T-helper 17 cell (primary cell): ENCODE measurements at places on chromosomes 2 and 18.

DNA sequence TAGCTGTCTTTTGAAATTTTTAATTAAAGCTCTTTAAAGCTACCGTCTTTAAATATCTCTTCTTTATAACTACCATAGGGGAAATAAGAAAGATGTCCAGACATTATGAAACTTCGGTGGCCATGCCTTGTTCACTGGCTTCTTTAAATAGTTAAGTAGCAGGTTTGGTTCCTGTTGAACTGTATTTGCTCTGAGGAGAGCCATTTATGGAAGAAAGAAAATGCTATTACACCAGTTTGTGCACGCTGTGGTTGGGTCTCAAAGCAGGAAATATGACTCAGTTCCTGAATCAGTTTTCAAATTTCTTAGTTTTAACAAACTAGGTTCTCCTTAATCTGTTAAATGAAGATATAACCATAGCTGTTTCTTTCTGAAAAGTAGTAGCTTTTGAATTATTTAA lies 12.2 kb downstream of the ARPC2 start:
- no peak for DNase-seq

DNA sequence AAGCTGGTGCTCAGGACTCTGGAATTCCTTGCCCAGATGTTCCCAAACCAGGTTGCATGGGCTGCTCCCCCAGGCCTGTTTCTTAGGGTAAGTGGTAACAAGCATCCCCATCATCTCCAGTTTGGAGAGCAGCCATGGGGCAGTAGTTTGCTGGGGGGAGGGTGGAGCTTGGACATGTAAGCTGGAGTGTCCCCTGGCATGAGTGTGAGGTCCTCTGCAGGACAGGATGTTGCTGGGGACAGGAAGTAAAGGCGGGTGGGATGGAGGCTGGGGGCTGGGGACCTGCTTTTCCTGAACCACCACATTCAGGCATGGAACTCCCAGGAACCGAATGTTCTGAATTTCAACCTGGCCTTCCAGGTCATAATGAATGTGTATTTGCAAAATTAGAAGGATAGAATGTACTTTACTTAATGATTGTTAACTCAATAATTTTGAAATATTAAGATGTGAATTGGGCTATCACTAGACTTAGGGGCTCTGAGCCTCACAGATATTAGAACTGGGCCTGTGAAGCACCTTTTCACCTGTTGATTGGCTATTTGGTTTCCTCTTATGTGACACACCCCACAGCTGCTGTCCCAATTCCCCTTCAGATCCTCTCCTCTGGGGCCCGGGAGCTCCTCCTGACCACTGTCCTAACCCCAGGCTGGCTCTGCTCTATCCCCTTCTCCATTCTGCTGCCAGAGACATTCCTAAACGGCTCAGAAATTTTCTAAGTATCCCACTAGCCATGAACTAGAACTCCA lies 66.4 kb upstream of the EPAS1 start:
- DNase-seq = no peak

DNA sequence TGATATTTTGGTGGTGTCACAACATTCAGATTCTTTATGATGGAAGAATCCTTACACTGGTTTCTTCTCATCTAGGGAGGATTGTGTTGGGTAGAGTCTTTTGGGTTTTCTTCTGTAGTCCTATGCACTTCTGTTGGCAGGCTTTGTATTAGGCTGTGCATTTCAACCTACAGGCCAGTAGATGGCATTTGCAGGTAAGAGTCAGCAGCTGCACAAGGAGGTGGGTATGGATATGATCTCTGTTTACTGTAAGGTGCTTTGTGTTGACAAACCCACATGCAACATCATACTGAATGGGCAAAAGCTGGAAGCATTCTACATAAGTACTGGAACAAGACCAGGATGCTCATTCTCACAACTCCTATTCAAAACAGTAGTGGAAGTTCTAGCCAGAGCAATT lies 656.8 kb downstream of the METTL4 start:
- no peak for DNase-seq

DNA sequence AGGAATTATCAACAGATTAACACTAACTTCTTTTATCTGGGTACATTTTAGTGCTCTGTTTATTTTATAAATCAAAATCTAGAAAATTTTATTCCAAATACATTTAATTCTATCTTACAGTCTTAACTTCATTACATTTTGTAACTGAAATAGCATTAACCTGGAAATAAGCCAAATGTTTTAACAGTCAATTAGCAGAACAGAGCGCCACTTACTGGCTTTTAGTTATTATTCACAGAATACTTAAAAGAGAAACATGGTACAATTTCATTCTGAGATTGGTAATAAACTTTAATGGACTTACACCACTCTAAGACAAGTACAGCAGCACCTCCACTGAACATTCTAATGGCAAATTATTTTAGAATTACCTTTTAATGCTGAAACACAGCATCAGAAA lies 38.6 kb downstream of the SS18 start:
- DNase-seq = no peak
